ENCODE measurements at places on chromosomes 11 and 22.

- peak; percentile 88 for DNase-seq
Observed at GRCh38 chr11:104772806-104773241, 125.4 kb downstream of the CASP12 start.

DNA sequence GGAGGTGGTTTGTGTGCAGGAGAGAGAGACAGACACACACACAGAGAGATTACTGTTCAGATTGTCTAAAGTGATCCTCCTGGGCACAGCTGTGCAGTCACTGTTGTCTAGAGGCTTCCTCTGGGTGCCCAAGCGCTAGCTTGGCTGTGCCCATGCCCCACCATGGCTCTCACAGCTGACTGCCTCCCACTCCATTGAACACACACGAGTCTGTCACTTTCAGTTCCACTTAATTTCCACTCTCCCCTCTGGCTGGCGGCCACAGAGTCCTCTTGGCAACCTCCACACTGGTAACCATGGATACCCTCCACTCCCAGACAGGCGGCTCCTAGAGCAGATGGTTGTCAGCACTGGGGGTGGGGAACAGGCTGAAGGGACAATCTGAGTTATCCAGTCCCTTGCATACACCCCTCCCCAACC lies 29.1 kb downstream of the MAP6 start:
- DNase-seq, result peak; percentile 61

GRCh38 chr22:38870791-38871359 lies 1.1 kb downstream of the CBX6 start:
- DNase-seq, result no peak

DNA sequence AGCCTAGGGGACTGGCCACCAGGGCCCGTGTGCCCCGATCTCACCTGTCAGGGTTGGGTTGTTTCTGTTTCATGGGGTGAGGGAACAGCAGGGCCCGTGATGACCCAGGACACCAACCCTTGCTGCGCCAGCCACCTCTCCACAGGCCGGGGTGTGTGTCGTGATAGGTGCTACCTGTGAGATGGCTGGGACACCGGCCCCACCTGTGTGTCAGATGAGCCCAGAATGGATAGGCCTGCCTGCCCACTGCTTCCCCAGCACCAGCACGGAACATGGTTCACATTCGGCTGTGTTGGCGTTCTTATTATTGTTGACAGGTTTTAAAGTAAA lies 7.1 kb downstream of the CLDN5 start:
- DNase-seq, result no peak

- DNase-seq, result no peak
Observed at GRCh38 chr11:94524341-94524740, 12.1 kb downstream of the C11orf97 start.

DNA sequence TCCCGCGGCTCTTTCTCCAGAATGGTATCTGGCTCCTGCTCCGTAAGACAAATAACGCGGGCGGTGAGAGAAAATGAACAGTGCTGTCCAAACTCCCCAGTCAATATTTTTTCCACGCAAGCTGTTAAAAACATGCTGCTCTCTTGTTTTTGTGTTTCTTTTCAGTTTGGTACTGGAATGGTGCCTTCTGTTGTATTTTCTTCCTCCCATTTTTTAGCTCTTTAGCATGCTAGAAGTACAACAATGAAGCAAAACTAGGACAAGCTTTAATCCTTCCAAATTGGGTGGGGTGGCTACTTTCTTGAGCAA lies 599 bp upstream of the PPP2R1B start:
- no peak for DNase-seq

DNA sequence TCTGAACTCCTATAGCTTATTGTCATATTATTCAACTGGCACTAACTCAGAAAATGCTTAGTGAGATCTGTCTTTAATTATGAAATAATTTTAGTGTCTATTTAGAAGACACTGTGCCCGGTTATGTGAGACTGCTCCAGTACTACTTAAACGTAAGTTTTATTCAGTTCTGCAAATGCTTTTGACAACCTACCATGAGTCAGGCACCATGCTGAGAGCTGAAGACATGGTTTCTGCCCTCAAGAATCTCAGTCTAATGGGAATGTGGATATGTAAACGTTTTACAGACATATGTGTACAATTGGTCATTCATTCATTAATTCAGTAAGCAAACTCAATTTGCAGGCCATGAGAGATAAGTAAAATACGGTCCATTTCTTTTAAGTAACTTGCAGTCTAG lies 40.0 kb downstream of the DCUN1D5 start:
- DNase-seq, result no peak

GRCh38 chr11:110376711-110377324 lies 52.9 kb upstream of the FDX1 start:
- DNase-seq, result peak; percentile 86

DNA sequence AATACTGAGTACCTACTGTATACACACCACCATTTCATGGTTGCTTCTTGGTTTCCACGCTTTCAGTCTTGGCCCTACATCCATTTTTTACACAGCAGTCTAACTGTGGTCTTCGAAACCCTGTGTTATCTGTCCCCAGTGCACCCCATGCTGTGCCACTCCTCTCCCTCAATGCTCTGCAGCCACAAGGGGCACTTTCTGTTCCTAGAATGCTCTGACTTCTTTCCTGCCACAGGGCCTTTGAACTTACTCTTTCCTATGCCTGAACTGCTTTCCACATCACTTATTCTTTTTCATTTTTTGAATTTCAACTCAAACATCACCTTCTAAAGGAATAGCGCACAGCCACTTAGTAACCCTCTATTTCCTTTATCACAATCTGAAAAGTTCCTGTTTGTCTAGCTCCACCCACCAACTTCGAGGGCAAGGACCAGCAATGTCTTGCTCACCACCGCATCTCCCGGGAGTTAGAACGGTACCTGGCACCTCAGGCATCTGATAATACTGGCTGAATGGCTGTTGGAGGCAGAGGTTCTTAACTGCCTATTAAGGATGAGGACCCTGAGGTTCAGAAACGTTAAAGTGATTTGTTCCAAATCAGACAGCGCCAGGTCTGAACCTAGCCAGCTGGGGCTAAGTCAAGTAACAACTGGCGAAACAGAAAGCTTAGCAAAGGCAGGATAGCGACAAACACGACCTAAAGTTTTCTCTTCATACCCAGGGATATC lies 568 bp downstream of the ALG8 start:
- peak; percentile 31 for DNase-seq

DNA sequence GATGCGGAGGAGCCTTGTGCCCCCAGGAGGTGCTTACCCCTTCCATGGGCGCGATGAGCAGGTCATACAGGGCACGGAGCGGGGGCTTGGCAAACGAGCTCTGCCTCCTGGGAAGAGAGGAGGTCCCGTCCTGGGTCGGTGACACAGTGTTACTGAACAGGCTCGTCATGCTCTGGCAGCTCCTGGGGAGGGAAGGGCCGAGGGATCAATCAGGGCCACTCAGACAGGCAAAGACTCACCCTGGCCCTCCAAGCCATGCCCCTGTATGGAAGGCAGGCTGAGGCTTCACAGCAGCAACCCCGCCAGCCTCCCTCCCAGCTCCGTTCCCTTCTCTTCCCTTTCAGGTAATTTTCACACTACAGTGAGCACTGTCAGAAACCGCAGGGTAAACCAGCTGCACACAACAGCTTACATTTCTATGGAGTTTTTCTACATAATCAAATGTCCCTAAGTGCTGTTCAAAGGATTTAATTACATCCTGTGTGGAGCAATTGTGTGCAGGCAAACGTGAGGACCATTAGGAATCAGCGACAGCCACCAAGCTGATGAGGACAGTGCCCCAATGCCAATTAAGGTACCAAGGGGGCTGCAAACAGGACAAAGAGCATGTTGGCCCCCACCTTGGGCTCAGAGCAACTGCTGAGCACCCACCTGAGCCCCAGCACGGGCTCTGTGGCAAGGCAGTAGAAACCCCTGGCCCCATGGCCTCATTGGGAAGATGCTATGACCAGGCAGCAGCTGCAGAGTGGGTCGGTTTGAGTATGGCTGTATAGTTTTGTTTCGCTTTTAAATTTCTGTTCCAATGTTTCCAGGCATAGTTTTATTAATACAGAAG lies 95.4 kb upstream of the PITPNB start:
- DNase-seq, result no peak

- DNase-seq, result peak; percentile 45
Observed at GRCh38 chr11:12303421-12304149, 73.8 kb upstream of the PARVA start.

DNA sequence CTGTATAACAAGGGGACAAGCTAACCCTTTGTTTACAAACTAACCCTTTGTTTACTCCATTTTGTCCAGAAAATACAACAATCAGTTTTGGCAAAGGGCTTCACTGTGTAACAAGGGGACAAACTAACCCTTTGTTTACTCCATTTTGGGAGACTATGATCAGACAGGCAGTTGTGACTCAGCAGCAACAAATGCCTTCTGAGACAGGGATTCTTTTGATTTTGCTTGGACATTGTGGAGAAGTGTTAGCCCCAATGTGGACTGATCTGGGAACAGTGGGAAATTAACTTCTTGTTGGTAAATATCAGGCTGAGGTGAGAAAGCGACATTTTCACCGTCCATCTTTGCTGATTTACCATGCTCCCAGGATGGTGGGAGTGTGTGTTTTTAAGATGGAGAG lies 983 bp downstream of the EHF start:
- DNase-seq, result peak; percentile 20

GRCh38 chr11:126344141-126345080 lies 11.1 kb upstream of the ST3GAL4 start:
- DNase-seq, result no peak

- peak; percentile 95 for DNase-seq
Observed at GRCh38 chr11:33912405-33913361, 20.8 kb upstream of the LMO2 start.

DNA sequence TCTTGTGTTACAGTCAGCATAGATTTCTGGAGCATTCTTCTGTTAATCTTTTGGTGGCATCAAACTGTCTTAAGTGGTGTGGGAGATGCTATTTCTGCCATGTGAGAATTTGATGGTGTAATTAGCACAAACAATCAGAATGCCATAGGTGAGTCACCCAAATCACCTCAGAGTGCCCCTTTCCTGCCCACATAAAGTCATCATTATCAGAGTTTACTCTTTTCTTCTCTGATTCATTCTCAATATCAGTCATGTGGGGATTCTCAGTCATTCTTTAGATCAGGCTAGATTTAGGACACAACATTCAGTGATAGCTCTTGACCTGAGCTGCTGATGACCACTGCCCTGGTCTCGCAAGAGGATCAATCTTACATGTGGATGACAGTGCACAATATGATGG lies 23.7 kb upstream of the MS4A6A start:
- no peak for DNase-seq

- DNase-seq, result no peak
Observed at GRCh38 chr22:29945435-29945834, 62.5 kb downstream of the MTMR3 start.

GRCh38 chr11:103125462-103125861 lies 16.2 kb downstream of the DYNC2H1 start:
- no peak for DNase-seq

- no peak for DNase-seq
Observed at GRCh38 chr11:79287952-79288351, 152.9 kb downstream of the TENM4 start.

GRCh38 chr11:111644922-111645321 lies 42.7 kb downstream of the SIK2 start:
- DNase-seq, result no peak

DNA sequence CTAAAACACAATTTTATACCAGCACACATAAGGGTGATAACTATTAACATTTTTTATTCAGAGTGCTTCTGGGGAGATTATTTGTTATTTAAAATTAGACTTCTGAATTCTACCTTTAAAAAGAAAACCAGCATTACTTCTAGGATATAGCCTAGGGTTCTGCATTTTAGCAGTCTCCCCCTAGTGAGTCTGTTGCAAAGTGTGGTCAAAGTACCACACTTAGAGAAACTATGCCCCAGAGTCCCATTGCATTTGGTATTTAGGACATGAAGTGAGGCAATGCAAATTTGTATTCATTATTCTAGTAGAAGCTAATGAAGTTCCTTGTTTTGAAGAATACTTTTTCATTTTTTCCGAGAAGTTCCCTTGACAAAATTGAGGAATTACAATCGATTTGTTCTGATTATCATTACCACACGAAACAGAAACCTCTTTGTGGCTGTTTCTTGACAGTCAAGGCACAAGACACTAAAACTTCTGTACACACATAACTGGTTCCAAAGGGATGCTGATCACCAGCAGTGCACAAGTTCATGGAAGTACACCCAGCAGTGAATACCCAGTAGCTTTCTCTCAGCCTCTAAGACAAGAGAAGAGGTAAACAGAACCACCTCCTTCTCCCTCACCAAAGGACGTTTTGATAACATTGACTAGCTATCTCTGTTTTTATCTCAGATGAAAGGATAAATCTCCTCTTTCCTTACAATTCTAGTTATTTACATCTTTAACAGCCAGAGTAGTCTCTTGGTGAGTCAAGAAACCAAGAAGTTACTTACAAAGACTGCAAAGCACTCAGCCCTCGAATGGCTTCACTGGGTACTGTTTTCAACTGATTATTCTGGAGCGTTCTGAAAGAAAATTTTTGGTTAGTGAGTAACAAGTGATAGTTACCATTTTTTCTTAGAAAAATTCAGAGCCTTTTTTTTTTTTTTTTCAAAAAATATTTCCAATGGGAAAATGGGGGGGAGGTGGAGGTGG lies 27.6 kb upstream of the CCDC34 start:
- no peak for DNase-seq

DNA sequence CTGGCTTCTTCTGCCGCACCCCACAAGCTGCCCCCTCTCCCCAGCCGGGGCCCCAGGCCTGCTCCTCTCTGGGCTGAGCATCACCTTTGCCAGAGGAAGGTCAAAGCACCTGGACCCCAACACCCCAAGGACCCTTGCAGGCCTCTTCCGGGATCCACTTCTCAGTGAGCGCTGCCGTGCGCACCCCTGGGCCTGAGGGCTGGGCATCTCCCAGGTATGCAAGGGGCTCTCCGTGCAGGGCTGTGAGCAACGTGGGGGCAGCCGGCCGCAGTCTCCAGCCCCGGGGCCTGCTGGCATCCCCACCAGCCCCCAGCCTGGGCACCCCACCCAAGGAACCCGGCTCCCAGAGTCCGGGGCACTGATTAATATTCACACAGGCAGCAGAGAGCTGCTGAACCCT lies 64.0 kb downstream of the BRD1 start:
- no peak for DNase-seq

DNA sequence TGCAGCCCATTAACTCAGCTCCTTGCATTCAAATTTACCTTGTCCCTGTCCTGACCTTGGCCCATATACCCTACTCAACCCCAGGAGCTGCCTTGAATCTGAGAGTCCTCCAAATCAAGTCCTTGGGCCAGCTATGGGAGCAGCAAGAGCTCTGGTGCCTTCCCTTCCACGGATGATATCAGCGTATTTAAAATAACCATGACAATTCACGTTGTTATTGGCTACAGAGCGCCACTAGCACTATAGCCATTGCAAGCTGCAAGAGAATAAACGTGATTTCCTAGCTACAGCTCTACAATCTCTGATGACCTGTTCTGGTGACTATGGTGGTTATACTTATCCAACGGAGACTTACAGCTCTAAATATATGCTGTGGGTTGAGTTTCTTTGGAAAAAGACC lies 357.8 kb downstream of the LARGE1 start:
- no peak for DNase-seq

GRCh38 chr11:34358258-34358727 lies 483 bp upstream of the ABTB2 start:
- DNase-seq, result peak; percentile 76

- DNase-seq, result peak; percentile 95
Observed at GRCh38 chr11:128180441-128181087, 406.8 kb downstream of the ETS1 start.

- DNase-seq, result no peak
Observed at GRCh38 chr11:10443152-10443551, 11.9 kb upstream of the AMPD3 start.
